Endothelial cell of umbilical vein (primary cell): ENCODE measurements at places on chromosomes 12 and 14. TPM values are rescaled to one million over a fixed set of nuclear protein-coding genes. Genes with fewer than 3 reads are reported as not detected.

The PLBD1 gene
- total RNA-seq, result 0.14 TPM in 1 of 2 replicates, not detected in the other

The RNASE8 gene
- total RNA-seq, result not detected in 2 replicates

The RHEBL1 gene
- total RNA-seq, result 2.3 and 2.6 TPM in 2 replicates

- H3K4me1 ChIP-seq, result peaks cover 8% of the 10 kb centered on the region
- DNase-seq, result no peak
- no peaks in the 10 kb centered on the region for H3K27me3 ChIP-seq
- H3K36me3 ChIP-seq, result no peaks in the 10 kb centered on the region
Observed at GRCh38 chr14:102071283-102071998, 15.4 kb downstream of the HSP90AA1 start.

- H3K4me1 ChIP-seq, result peaks cover 10% of the 10 kb centered on the region
- H3K36me3 ChIP-seq, result no peaks in the 10 kb centered on the region
- H3K27me3 ChIP-seq, result no peaks in the 10 kb centered on the region
- no peak overlapping the region for H3K4me3 ChIP-seq
- H3K27ac ChIP-seq, result no peak overlapping the region
Observed at GRCh38 chr14:67269298-67270060, 28.2 kb downstream of the PALS1 start.

- no peaks in the 10 kb centered on the region for H3K27me3 ChIP-seq
- no peaks in the 10 kb centered on the region for H3K4me1 ChIP-seq
- no peak overlapping the region for H3K4me3 ChIP-seq
- no peak for DNase-seq
Observed at GRCh38 chr14:50937325-50937724, 7.0 kb downstream of the PYGL start.

DNA sequence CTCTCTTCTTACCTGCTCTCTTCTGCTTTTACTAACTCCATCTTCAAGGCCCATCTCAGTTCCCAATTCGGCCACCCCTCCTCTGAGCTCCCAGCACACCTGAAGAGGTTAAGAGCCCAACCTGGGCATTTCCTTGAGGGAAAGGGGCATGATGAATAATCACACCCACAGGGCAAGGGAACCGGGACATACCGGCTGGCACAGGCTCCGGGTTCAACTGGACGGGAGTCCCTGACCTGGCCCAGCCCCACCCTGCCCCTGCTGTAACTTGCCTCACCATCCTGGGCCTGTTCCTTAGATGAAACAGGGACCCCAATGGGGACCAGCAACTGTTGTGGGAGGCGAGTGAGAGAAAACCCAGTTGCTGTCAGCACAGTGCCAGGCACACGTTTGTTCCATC, 8.5 kb downstream of the CCDC85C start:
- no peak overlapping the region for H3K27ac ChIP-seq
- H3K4me3 ChIP-seq, result no peak overlapping the region
- DNase-seq, result no peak
- H3K27me3 ChIP-seq, result no peaks in the 10 kb centered on the region
- H3K36me3 ChIP-seq, result no peaks in the 10 kb centered on the region

- H3K36me3 ChIP-seq, result no peaks in the 10 kb centered on the region
- H3K4me1 ChIP-seq, result peaks cover 34% of the 10 kb centered on the region
Observed at GRCh38 chr14:95500772-95501401, 15.6 kb downstream of the SYNE3 start.

- no peak overlapping the region for H3K4me3 ChIP-seq
- peaks cover 3% of the 10 kb centered on the region for H3K36me3 ChIP-seq
- H3K27me3 ChIP-seq, result no peaks in the 10 kb centered on the region
- H3K27ac ChIP-seq, result no peak overlapping the region
- peaks cover 21% of the 10 kb centered on the region for H3K4me1 ChIP-seq
Observed at GRCh38 chr12:109875572-109876131, 4.7 kb downstream of the GLTP start.

GRCh38 chr14:85532374-85533022, 2.6 kb downstream of the FLRT2 start:
- peaks cover 29% of the 10 kb centered on the region for H3K4me1 ChIP-seq
- H3K27ac ChIP-seq, result peak overlapping the region; percentile 93
- no peak for DNase-seq
- H3K4me3 ChIP-seq, result peak overlapping the region; percentile 94

- H3K36me3 ChIP-seq, result no peaks in the 10 kb centered on the region
- no peak overlapping the region for H3K4me3 ChIP-seq
- peaks cover 5% of the 10 kb centered on the region for H3K27me3 ChIP-seq
- no peak overlapping the region for H3K27ac ChIP-seq
Observed at GRCh38 chr14:91899806-91900205, 32.5 kb upstream of the TC2N start.

DNA sequence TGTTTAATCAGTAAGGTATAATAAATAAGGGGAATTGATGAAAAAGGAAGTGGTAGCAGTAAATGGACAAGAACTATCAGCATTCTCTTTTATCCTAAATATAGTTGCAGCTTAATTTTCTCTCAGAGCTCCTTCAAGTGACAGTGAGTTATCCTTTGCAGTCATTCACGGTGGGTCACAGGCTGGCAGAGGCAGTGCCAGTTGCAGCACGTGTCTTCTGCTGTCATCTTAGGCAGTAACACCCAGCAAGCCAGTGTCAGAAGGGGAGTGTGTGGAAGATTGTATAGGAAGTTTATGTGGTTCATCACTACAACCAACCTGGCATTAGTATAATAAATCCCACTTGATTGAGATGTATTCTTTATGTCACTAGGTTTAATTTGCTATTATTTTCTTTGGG, 170.0 kb downstream of the CCDC91 start:
- no peaks in the 10 kb centered on the region for H3K27me3 ChIP-seq
- no peaks in the 10 kb centered on the region for H3K36me3 ChIP-seq
- no peak overlapping the region for H3K4me3 ChIP-seq
- DNase-seq, result no peak
- no peak overlapping the region for H3K27ac ChIP-seq
- no peaks in the 10 kb centered on the region for H3K4me1 ChIP-seq

GRCh38 chr12:4769073-4769472, 48.9 kb downstream of the GALNT8 start:
- no peaks in the 10 kb centered on the region for H3K4me1 ChIP-seq
- DNase-seq, result no peak
- H3K27ac ChIP-seq, result no peak overlapping the region
- H3K27me3 ChIP-seq, result peaks cover 4% of the 10 kb centered on the region
